NB4 (cell line): ENCODE measurements at places on chromosomes 1 and 21.

GRCh38 chr1:234276151-234276788 lies 97.0 kb upstream of the COA6 start:
- no peak for DNase-seq

DNA sequence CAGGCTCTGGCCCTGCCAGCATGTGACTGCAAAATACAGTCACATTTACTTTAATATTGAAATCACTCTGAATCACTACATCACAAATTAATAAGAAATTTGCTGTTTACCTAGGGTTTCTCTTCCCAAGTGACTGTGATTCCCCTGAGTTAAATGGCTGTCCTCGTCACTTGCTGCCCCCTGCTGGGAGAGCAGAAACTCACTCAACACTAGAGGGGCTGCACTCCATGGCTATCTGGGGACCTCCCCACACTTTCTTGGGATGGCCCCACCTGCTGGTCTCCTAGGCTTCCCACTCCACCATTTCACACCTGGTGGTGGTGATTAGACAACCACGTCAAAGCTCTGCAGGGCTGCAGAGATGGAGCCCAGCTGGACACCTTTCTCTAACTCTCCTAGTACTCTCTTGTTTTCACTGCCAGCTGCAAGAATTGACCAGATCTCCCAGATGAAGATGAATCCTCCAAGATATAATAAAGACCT lies 63.4 kb downstream of the CD2 start:
- DNase-seq = peak; percentile 77

DNA sequence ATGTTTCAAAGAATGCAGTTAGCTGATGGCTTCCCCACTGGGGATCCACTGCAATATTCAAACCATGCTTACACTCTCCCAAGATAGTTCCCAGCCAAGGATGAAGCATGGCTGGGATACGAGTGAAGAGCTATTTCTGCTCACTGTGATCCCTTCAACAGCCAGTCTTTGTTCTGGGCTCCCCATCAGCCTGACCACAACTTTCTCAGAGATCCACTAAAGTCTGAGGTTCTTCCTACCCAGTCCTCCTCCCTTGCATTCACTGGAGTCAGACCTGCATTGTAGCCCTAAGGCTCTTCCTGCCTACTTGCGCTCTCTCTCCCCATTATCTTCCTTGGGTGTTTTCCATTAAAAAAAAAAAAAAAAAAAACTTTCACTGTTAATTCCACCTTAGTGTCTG lies 101.4 kb downstream of the TTLL7 start:
- no peak for DNase-seq

DNA sequence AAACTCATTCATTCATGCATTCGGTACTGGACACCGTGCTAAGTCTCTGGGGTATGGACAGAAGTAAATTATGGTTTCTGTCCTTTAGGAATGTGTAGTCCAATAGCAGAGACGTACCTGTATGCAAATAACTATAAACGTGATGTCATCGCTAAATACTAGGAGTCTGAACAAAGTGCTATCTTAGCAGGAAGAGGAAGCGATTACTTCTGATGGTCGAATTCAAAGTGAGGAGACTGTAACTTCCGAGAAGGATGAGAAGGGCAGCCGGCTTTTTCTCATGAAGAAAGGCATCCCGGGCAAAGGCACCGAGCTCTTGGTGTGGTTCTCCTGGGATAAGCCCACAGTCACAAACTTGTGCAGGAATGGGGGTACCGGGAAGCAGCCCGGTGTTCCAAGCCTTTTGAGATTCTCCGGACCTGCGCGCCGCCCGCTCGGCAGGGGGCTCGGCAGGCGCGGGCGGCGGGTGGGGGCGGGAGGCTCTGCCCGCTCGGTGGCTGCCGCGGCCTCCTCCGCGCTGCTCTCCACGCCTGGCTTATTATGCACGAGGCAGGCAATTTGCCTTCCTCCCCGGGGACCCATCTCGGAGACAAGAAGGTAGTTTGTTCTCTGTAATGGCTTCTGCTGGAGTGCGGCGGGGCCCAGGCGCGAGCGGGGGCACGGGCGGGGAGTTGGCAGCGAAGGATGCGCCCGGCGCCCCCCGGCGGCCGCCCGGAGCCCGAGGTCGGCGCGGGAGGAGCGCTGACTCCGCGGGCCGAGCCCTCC lies 67.5 kb upstream of the CD1D start:
- DNase-seq = peak; percentile 70

DNA sequence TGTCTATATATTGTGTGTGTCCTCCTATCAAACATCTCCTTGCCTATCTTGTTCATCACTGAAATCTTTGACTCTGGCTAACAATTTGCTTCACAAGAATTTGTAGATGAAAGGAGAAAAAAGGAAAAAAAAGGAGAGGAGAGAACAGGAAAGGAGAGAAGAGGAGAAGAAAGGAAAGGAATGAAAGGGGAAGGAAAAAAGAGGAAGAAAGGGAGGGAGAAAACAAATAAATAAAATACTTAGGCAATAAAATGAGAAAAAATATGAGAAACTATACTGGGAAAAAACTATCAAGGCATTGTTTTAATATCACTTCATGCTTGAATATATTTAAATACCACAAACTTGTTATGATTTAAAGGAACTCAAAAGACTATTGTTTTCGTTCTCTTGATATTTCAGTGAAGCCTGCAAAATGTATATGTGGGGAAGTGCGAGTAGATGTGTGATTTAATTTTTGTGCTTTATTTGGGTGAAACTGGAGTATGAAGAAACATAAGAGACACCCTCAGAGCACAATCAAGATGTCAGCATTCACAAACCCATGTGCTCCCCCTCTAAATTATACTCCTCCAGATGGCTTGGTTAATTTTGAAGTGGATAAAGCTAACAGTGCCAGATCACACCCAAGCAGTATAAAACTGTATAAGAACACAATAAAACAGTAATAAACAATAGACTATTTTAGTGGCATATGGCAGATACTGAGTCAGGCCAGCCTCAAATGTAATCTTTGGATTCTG lies 205.7 kb upstream of the SAMSN1 start:
- no peak for DNase-seq

DNA sequence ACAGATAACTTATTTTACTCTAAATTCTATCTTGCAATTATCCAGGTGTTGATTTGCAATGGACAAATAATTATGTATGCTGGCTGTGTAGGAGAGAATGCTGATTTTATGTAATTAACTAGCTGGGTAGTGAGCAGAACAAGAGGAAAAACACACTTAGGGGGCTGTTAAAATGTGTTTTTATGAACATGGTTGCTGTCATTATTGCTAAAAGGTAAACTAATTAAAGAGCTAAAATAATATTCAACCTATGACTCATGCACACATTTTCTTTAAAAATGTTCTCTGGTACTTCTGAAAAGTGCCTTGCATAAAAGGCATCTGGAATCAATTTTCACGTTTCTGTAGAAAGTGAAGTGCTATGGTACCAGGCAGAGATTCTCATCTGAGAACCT lies 192.8 kb upstream of the C8B start:
- DNase-seq = no peak
